ENCODE measurements at places on chromosomes 1 and 21. TPM values are rescaled to one million over a fixed set of nuclear protein-coding genes. Genes with fewer than 3 reads are reported as not detected.

GRCh38 chr1:35210321-35211119 lies 17.6 kb upstream of the SFPQ start:
- no peak overlapping the region for H3K4me3 ChIP-seq
- no peak for DNase-seq
- no peak overlapping the region for H3K27ac ChIP-seq
- no peaks in the 10 kb centered on the region for H3K4me1 ChIP-seq
- no peaks in the 10 kb centered on the region for H3K27me3 ChIP-seq
- no peaks in the 10 kb centered on the region for H3K36me3 ChIP-seq

DNA sequence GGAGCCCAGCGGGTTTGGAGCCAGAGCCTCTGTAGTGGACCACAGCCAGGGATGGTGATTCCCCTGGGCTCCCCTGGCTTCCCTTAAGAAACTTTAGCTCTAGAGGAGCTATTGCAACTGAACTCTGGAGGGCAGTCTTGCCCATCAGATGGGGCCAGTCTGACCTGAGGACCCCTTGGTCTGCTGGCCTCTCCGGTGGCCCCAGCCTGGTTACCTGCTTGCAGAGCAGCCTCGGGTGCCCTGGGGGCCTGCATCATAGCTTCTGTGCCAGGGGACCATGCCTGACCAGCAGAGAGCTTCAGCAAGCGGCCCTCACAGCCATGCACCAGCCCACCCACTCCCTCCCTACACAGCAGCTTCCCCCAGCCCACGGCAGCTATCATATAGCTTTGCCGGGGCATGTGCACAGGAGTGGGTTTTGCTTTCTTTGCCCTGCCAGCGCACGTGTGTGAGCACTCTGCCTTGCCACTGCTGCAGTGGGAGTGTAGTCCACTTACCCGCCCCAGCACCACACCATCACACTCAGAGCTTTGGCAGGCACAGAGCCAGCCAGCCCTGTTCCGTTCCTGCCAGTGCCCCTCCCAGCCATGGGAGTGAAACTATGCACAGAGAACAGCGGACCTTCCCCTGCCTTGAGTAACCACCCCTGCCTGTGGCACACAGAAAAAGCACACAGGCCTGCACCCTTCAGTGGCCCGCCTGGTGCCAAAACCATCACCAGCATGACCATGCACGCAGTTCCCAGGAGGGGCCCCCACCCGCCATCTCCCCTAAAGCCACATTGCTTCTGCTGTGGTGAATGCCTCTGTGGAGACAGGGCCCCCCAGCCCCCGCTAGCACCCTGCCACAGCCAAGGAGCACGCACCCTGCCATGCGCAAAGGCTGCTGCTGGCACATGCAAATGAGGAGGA lies 442.9 kb upstream of the NEGR1 start:
- DNase-seq, result peak; percentile 2
- no peaks in the 10 kb centered on the region for H3K4me1 ChIP-seq
- no peak overlapping the region for H3K27ac ChIP-seq
- H3K36me3 ChIP-seq, result no peaks in the 10 kb centered on the region
- no peaks in the 10 kb centered on the region for H3K27me3 ChIP-seq
- H3K4me3 ChIP-seq, result no peak overlapping the region

DNA sequence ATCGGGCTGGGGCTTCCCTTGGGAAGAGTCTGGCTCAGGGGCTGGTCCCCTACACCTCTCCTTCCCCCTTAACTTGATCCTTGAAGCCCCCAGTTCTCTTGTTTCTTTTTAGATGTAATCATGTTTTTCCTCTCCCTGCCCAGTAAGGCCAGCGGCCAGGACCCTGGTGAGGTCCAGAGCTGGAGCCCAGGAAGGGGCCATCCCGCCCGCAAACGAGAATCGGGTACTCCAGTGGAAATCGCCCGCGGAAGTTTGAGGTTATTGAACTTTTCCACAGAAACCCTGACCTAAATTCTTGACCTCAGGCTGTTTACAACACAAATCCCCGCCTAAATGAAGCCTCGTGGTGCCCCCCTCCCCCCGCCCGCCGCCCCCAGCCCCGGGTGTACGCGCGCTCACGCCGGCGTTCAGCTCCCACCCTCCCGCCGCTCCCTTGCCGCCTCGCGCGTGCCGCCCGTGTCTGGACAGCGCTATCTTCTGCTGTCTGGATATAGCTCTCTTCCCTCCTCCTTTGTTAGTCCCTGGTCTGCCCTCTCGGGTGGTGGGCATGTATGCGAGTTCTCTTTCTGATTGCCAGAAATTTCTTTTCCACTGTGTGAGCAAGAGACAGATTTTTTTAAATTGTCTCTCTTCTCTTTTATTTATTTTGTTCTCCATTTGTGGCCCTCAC lies 165.9 kb upstream of the CACNA1E start:
- no peaks in the 10 kb centered on the region for H3K36me3 ChIP-seq
- H3K4me1 ChIP-seq, result peaks cover 14% of the 10 kb centered on the region
- H3K4me3 ChIP-seq, result no peak overlapping the region
- H3K27me3 ChIP-seq, result peaks cover 7% of the 10 kb centered on the region
- DNase-seq, result peak; percentile 12

STYXL2 gene
- not detected for total RNA-seq

MYBPHL gene
- not detected for total RNA-seq

DNA sequence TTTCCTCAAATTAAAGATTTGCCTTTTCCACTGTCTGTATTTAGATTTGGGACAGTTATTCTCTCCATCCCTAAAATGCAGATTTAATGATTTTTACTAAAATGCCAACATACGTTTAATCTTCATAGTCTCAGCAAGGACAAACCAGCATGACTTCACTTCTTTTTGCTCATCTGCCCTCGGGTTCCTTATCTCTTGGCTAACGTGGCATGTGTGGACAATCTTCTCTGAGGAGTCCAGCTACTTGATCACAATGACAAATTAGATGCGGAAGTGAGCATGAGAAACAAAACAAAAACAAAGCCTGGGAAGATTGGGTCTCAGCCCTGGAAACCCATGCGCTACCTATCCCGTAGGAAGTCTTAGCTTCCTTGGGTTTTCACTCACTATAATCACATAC lies 1.0 kb downstream of the MRAP start:
- H3K36me3 ChIP-seq, result no peaks in the 10 kb centered on the region
- no peaks in the 10 kb centered on the region for H3K4me1 ChIP-seq
- no peak for DNase-seq
- H3K27ac ChIP-seq, result no peak overlapping the region
- no peaks in the 10 kb centered on the region for H3K27me3 ChIP-seq
- no peak overlapping the region for H3K4me3 ChIP-seq

- H3K27ac ChIP-seq, result no peak overlapping the region
- no peaks in the 10 kb centered on the region for H3K4me1 ChIP-seq
- no peak overlapping the region for H3K4me3 ChIP-seq
- H3K27me3 ChIP-seq, result no peaks in the 10 kb centered on the region
- H3K36me3 ChIP-seq, result no peaks in the 10 kb centered on the region
- DNase-seq, result no peak
Measured at GRCh38 chr1:192153276-192153675, 5.0 kb upstream of the RGS18 start.

DNA sequence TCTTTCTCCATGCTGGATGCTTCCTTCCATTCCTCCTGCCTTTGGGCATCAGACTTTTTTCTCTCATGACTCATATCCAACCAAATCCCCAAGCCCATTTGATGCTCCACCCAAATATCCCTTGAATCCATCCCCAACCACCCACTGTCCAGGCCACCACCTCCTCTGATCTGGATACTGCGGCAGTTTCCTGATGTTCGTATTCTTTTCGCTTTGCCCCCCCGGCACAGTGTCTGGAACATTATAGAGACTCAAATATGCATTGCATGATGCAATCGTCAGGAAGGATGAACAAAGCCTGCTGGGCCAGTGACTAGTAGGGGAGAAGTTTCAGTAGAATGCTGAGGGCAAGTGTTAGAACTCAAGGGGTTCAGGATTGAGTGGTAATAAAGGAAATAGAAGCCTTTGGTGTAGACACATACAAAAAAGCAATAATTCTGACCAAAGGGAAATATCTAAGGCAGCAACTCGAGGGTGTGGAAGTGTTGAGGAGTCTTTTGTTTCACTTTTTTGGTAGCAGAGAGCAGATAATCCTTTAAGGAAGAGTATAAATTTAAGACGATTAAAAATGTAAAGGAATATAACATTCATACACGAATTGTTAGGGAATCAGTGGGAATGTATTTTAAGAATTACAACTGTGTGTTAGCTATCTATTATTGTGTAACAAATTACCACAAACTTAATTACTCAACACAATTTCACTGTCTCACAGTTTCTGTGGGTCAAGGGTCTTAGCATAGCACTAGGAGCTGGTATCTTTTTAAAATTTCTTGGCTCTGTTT lies 7.5 kb downstream of the S100A11 start:
- no peak for DNase-seq
- H3K27ac ChIP-seq, result no peak overlapping the region
- no peak overlapping the region for H3K4me3 ChIP-seq
- H3K4me1 ChIP-seq, result peaks cover 3% of the 10 kb centered on the region
- peaks cover 27% of the 10 kb centered on the region for H3K36me3 ChIP-seq

- no peaks in the 10 kb centered on the region for H3K4me1 ChIP-seq
- DNase-seq, result no peak
- no peak overlapping the region for H3K27ac ChIP-seq
- H3K36me3 ChIP-seq, result no peaks in the 10 kb centered on the region
- no peaks in the 10 kb centered on the region for H3K27me3 ChIP-seq
Measured at GRCh38 chr1:85058311-85058710, 10.0 kb upstream of the MCOLN3 start.

- DNase-seq, result peak; percentile 53
- no peaks in the 10 kb centered on the region for H3K36me3 ChIP-seq
- H3K4me3 ChIP-seq, result peak within 1 kb of the TSS; percentile 37
- no peaks in the 10 kb centered on the region for H3K27me3 ChIP-seq
- peak within 1 kb of the TSS; percentile 76 for H3K27ac ChIP-seq
- H3K4me1 ChIP-seq, result peaks cover 8% of the 10 kb centered on the region
Measured at GRCh38 chr1:201538612-201539551, at the start of gene NAV1. Gene NAV1, plus strand, starts transcription at chr1:201539127. Its CDS starts 83,758 bp downstream, at chr1:201622885.

DNA sequence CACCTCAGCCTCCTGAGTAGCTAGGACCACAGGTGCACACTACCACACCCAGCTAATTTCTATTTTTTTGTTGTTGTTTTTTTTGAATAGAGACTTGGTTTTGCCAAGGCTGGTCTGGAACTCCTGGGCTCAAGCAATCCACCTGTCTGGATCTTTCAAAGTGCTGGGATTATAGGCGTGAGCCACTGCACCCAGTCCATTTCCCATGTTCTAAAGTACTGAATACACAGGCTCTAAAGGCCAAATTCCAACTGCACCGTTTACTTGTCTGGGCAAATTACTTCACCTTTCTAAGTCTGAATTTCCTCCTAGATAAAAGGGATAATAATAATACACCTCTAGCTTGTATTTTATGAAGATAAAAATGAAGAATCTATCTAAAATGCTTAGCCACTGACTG lies 39.6 kb downstream of the FRRS1 start:
- H3K27me3 ChIP-seq, result no peaks in the 10 kb centered on the region
- H3K27ac ChIP-seq, result no peak overlapping the region

HMCN1 gene
- total RNA-seq, result 6.7 TPM

CTH gene
- 14.7 TPM for total RNA-seq

GRCh38 chr1:2433936-2434655 lies 21.7 kb upstream of the PEX10 start:
- no peaks in the 10 kb centered on the region for H3K36me3 ChIP-seq
- DNase-seq, result no peak
- no peak overlapping the region for H3K27ac ChIP-seq
- no peak overlapping the region for H3K4me3 ChIP-seq
- H3K27me3 ChIP-seq, result no peaks in the 10 kb centered on the region

GRCh38 chr1:59076612-59077011 lies 220.3 kb upstream of the FGGY start:
- no peak overlapping the region for H3K4me3 ChIP-seq
- H3K36me3 ChIP-seq, result no peaks in the 10 kb centered on the region
- no peak for DNase-seq

DNA sequence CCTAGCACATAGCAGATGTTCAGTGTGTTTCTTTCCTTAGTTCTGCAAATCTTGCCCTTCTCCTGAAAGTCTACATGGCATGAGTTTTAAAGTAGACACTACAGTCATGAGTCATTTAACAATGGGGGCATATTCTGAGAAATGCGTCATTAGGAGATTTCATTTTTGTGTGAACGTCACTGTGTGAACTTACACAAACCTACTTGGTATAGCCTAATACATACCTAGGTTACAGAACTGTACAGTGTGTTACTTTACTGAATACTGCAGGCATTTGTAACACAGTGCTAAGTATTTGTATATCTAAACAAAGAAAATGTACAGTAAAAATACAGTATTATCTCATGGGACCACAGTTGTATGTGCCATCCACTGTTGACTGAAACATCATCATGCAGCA lies 10.0 kb downstream of the TTF2 start:
- no peak overlapping the region for H3K27ac ChIP-seq
- no peaks in the 10 kb centered on the region for H3K36me3 ChIP-seq
- no peaks in the 10 kb centered on the region for H3K27me3 ChIP-seq
- H3K4me1 ChIP-seq, result no peaks in the 10 kb centered on the region
- no peak for DNase-seq

DNA sequence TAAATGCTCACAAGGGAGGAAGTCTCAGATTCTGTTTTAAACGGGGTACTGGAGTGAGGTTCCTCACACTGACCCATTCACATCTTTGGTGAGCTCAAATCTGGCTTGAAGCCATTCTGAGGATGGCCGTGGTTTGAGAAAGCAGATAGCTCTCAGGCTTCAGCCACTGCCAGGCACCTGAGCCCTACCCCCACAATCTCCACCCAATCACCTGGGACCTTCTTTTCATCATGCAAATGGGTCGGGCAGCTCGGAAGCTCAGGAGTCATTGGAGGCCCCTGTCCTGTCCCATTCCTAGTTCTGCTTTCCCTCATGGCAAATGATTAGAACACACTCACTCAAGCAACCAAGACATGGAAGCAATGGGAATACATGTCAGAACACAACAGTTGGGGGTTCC lies 141.4 kb upstream of the ETS2 start:
- DNase-seq, result no peak
- no peaks in the 10 kb centered on the region for H3K36me3 ChIP-seq
- peaks cover 17% of the 10 kb centered on the region for H3K4me1 ChIP-seq
- H3K4me3 ChIP-seq, result no peak overlapping the region
- H3K27ac ChIP-seq, result no peak overlapping the region
- H3K27me3 ChIP-seq, result no peaks in the 10 kb centered on the region

- H3K4me3 ChIP-seq, result no peak overlapping the region
- peaks cover 3% of the 10 kb centered on the region for H3K4me1 ChIP-seq
- H3K27me3 ChIP-seq, result no peaks in the 10 kb centered on the region
- no peak for DNase-seq
- no peaks in the 10 kb centered on the region for H3K36me3 ChIP-seq
Measured at GRCh38 chr1:202165942-202166843, 5.8 kb upstream of the PTPN7 start.

DNA sequence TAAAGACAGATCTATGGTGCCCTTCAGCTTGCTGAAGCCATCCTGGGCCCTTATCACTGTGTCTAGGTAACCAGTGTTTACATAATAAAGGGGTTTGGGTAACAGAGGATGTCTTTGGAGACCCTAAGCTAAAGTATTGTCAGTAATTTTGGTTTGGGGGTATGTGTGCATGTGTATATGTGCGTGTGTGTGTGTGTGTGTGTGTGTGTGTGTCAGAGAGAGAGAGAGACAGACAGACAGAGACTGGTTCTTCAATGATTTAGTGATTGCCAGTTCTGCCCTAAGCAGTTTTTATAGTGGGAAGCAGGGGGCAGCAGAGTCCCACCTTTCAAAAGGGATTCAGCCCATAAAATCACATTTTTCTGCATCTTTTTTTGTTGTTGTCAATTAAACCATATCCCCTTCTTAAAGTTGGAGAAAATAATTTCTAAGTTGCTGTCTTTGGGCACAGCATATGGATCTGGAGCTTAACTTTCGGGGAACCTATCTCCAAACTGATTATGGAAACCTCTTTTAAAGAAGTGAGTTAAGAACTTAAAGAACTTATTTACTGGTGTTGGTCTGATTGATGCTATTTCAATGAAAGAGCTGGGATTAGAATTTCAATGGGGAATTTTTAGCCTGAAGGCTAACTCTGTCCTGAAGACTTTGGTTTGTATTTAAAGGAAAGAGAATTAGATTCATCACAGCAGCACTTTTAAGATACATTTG lies 51.1 kb downstream of the ZNF326 start:
- DNase-seq, result no peak
- no peaks in the 10 kb centered on the region for H3K27me3 ChIP-seq
- H3K4me1 ChIP-seq, result no peaks in the 10 kb centered on the region

Measured in thyroid gland (tissue), 4 donors.